CD4-positive, alpha-beta memory T cell (primary cell): ENCODE measurements at places on chromosomes 6 and 20.

DNA sequence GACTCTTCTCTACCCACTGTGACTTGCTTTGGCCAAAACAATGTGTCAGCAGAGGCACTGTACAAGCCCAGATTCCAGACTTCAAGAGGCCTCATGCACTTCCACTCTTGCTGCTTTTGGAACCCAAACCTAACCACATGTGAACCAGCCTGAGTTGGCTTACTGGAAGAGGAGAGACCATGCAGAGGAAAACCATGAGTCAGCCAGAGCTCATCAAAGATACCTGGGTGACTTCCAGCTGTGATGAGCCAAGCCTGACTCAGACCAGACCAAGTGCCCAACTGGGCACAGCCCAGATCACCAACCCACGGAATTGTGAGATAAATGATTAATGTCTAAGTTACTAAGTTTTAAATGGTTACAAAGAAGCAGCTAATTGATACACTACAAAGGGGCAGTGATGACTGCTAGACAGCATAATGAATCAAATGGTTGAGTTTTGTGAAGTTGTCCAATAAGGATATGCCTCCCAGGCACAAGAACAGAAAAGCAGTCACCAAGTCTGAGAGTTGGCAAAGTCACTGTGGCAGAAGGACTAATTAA, 16.2 kb upstream of the BEND6 start:
- DNase-seq: no peak

DNA sequence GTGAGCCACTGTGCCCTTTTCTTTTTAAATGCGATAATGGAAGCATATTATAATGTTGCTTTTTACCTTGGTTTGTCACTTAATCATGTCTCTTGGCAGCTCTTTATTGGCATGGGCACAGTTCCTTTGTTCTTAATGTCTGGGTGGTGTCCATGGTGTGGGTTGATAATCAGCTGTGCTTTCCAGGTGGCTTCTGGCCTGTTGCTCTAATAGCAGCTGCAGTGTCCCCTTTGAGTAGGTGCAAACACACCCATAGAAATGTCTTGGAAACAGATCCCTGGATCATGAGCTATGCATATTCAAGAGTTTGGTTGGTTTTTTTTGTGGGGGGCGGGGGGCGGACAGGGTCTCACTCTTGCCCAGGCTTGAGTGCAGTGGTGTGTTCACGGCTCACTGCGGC, 29.9 kb downstream of the EFCAB8 start:
- DNase-seq: no peak

- no peak for DNase-seq
Measured at GRCh38 chr6:19632230-19632629, 204.9 kb upstream of the ID4 start.

GRCh38 chr6:25014369-25014768, 78.6 kb upstream of the RIPOR2 start:
- no peak for DNase-seq

DNA sequence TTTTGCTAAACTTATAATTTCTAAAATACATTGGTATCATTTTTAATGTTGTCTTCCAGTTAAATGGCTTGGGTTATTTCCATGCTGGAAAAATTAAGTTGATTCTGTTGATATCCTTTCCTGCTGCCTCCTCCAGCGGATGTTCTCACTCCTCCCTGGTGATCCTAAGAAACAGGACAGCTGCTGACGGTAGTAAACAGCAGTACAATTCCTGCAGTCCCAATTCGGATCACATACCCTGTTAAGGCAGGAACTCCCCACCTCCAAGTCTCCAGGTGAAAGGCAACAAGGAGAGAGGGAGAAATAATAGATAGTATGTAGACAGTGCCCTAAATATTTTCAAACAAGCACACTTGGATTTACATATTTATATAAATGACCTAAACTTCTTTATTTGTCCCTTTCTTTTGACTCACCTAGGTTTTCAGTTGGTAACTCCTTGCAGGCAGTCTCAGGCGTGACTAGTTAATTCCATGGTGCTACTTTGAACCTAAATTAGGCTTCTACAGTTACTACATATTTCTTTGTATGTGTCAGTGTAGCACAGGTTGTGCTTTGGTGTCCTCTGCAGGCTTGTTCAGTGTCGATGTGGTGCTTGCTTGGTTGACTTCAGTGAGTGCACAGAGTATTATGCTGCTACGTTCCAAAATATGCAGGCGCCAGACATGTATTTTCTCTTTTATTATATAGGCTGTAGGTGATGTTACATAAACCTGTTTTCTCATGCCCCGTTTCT, 126.0 kb downstream of the ADGRB3 start:
- no peak for DNase-seq
